Renal cortex interstitium (tissue), 15 donors: ENCODE measurements at places on chromosomes 16 and 17.

GRCh38 chr16:85441189-85441889, 171.8 kb upstream of the GSE1 start:
- DNase-seq = no peak

DNA sequence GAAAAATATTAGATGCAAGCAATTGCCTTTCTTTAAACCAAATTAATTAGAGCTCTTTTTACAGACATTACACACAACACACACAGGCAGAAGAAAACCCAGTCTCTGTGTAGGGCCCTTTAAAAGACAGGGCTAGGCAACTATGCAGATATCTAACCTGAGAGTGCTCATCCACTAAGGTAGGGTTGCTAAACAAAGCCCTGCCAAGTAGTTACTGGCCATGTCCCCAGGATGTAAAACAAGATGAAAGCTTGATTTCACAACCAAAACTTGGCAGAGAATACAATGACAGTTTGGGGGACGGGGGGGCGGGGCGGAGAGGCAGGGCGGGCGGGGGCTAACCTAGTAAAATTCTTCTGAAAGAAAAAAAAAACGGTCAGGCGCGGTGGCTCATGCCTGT, 669.0 kb upstream of the CA10 start:
- DNase-seq = no peak

- no peak for DNase-seq
Observed at GRCh38 chr17:28274591-28275265, 44.3 kb upstream of the TMEM97 start.

- no peak for DNase-seq
Observed at GRCh38 chr17:57513569-57513968, 231.5 kb downstream of the CCDC182 start.

GRCh38 chr17:65290056-65290455, 152.9 kb downstream of the RGS9 start:
- no peak for DNase-seq

DNA sequence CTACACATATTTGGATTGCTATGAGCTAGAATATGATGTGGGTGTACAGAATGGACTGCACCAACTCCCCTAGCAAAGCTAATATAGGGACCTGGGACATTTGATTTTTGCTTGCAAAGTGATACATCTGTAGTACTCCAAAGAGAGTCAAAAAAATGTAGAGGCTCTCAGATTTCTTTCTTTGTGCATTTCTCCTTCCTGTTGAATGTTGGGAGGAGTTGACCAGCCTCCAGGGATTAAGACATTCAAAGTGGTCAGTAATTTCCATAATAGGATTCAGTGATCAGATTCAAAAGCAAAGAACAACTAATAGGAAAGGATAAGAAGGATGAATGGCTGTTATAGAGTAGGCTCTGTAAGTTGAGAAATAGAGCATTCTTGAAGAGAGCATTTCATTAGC, 934.9 kb downstream of the KCNJ2 start:
- DNase-seq = no peak

- no peak for DNase-seq
Observed at GRCh38 chr17:44629314-44629713, 27.0 kb upstream of the MEIOC start.

DNA sequence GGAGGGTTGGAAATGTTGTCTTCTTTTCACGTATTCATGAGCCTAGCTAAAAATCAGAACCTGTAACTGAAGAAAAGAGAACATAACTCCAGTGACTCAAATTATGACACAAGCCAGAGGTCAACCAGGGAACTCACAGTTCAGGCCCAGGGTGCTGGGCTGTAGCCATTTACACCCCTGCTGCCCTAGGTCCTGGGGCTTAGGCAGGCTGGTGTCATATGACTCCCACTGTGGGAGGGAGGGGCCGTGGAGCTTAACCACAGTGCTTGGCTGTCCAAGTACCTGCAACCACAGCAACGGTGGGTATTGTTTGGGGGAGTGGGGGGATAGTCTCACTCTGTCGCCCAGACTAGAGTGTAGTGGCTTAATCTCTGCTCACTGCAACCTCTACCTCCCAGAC, 71.1 kb upstream of the AMZ2 start:
- no peak for DNase-seq

DNA sequence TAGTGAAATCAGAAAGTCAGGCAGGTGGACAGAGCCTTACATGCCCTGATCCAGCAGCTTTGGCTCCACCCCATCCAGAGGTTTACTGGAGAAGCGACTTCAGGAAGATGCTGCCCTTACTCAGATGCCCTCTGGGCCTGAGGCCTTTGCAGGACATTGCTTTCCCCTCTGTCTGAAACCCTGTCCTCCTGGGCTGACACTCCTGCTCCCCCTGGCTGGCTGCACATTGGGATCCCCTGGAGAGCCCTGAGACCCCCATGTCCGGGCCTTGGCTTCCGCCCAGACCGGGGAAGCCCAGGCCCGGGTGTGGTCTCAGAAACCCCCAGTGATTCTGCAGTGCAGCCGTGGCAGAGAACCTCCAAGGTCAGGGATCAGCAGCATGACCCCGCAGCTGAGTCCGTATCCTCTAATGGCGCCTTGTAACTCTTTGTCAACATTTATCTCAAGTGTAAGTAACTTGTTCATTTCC, 36.6 kb downstream of the BCO1 start:
- DNase-seq = no peak

DNA sequence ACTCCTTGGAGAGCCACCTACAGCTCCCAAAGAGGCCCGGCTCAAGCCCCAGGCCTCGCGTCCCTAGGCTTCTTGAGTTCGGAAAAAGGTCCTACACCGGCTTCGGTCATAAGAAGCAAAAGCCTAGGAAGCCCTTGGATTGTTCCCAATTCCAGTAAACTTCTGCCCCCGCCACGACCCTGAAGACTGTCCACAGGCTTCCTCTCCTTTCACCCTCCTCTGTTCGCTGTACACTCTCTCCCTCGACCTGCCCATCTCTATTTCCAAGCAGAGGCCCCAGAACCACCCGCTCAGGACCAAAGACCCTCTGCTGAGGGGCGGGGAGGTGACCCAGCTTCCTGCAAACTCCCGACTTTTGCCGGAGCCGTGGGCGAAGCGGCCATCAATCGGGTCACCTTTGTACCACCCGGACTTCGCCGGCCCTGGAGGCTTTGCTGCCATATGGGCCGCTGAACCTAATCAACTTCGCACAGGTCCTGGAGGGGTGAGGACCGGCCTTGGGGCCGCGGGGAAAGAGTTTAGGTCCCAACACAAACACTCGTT, 2.7 kb downstream of the HOXB2 start:
- no peak for DNase-seq

GRCh38 chr16:10934325-10935107, 7.8 kb downstream of the DEXI start:
- no peak for DNase-seq

- no peak for DNase-seq
Observed at GRCh38 chr16:88515925-88516594, 54.1 kb upstream of the ZC3H18 start.

DNA sequence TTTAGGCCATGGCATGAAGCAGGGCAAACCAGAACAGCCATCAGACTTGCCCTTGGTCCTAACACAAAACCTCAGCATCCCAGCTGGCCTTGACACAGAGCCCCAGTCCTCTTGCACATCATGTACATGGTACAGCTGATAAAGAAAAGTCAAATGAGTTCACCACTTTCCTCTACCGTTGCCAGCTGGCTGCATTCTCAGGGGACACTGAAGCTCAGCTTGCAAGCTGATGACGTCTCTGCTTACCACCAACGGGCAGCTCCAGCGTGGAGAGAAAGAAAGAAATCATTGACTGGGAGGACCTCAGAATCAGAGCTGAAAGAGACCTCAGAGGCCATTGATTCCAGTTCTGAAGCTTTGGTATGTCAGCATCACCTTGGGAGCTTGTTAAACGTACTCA, 80.7 kb upstream of the CES5A start:
- no peak for DNase-seq

DNA sequence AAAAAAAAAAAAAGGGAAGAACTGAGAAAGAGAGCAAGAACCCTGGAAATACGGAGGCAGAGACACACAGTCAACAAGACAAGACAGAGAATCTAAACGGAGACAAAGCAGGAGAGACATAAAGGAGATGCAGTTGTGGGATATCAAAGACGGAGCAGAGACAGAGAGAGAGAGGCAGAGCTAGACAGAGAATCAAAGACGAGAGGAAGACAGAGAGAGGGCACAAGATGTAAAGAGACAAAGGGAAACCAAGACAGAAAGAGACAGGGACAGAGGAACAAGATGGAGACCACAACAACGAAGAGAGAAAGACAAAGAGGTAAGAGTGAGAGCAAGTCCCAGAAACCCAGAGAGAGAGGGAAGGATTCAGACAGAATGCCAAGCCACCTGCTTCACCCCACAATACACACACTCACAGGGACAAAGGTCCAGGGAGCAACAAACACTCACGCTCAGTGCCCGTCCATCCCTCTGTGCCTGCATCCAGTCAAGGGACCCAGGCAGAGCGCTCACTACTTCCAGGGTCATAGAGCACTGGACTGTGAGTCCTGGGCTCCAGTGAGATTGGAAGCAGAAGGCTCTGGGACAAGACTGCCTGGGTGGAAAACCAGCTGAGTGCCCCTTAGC, 88.9 kb downstream of the C16orf78 start:
- DNase-seq = no peak

- peak; percentile 92 for DNase-seq
Observed at GRCh38 chr17:31094600-31095235, at the start of gene NF1. NF1 (plus strand) TSS chr17:31094977; CDS start chr17:31095310, 333 bp downstream.

DNA sequence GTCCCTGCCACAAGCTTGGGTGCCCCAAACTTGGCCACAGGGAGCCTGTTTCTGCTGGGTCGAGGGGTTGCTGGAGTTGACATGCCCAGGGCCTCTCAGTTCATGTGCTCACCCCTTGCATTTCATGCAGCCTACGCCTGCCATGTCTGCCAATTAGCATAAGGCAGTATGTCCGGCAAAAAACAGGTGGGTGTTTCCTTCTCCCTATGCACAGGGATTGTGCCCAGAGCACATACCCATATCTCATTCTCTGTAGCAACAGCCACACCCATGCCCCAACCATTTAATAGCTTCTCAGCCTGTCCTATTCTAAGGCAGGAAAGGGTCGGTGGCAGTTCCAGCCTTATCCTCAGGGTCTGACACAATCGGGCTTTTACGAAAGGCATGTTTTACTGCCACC, 340.4 kb upstream of the ASIC2 start:
- DNase-seq = no peak

DNA sequence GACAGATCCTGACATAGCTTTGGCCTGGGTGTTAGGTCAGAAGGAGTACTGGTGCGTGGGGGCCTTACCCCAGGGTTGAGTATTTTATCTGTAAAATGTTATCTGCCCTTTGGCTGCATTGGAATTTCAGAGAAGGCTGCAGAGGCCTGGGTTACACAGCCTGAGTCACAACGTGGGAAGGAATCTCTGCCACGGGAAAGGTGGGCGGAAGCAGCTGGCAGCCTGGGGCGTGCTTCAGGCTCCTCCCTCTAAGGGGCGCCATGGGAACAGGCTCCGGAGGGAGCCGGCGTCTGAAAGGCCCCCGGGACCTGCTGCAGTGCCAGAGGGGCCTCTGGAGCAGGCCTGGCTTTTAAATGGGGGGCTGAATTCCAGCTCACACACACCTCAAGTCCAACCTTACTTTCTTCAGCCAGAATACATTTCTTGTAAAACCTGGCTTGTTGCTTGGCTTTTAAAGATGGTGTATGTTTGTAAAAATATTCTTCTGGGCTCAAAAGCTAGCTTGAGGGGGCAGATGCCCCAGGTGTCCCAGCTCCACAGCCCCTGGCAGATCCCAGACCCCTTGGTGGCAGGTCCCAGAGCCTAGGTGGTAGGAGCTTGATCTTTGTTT, 142.2 kb downstream of the RAB11FIP4 start:
- no peak for DNase-seq

DNA sequence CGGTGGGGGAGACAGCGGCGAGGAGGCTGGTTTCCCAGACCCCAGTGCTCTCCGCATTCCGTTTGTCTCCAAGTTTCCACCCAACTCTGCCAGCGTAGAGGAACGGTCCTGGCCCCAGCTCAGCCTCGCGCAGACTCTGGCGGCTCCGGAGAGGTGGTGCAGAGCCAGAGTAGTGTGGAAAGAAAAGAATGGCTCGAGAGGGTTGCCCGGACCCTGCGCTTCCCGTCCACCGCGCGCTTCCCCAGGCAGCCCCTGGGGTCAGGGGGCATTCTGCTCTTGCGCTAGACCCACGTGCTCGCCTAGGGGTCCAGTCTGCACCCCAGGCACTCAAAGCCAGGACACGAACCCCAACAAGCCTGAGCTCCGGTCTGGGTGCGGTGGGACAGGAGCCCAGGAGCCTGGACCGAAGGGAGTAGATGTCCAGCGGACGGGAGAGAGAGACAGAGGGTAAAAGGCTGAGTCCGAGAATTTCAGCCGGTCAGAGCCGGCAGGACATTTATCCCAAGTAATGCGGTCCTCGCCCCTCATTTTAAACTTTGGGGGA, 3.8 kb downstream of the PMP22 start:
- DNase-seq = no peak

DNA sequence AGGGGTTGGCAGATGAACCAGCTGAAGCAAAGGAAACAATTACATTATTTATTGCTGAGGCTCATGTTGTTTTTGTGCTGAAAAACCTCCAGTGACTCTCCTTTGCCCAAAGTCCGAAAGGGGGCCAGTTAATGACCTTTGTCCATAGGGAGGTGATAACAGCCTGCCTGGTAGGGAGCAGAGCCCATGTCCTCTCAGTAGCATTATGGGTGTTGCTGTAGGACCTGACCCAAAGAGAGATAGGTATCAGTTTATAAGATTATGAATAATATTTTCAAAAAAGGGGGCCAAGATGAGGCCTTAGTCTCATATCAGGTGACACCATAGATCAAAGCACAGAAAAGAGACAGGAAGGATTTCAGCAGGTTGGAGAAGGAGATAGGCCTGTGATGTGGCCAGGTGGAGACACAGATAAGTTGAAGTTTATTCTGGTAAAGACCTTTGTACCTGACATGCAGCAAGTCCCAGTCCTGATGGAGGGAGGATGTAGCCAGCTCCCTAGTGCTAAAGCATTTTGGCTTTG, 55.1 kb downstream of the CENPV start:
- DNase-seq = no peak

DNA sequence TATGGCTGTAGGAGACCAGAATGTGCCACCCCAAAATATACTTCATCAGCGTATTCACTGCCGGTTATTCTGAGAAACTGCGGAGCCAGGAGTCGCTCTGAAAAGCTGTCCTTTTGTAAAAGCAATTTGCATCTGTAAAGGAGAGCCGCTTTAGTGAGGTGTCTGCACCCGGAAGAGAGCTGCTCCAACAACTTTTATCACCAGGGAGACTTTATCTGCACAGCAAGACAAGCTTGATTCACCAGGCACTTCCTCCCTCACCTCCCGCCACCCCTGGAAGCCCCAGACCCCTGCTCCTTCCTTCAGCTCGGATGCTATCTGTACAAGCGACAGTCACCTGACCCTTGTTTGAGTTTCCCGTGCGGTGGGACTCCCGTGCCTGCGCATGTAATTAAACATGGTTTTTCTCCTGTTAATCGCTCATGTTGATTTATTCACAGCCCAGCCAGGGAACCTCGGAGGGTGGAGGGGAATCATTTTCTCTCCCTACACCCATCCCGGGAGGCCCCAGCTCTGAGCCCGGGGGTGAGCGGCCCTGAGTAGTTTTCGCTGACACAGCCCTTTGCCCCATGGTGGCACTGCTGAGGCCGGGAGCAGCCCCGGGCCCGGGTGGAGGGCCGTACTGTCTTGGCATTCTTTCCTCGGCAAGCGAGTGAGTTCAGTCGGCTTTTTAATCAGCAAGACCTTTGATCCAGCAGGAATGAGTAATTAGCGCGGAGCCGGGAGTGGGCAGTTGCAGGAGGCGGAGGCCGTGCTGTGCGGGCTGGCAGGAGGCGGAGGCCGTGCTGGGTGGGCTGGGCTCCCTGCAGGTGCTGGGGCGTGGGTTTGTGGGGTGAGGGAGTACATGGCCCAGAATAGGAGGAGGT, 222.7 kb upstream of the CIBAR2 start:
- DNase-seq = no peak

- DNase-seq = no peak
Observed at GRCh38 chr16:11655655-11656054, 12.6 kb upstream of the SNN start.

GRCh38 chr16:51872524-51872923, 674.4 kb downstream of the TOX3 start:
- DNase-seq = no peak
